Large intestine (tissue), 12 donors: ENCODE measurements at places on chromosomes 7 and 10. TPM values are rescaled to one million over a fixed set of nuclear protein-coding genes. Genes with fewer than 3 reads are reported as not detected.
A peak's percentile ranks its signal among the peaks of the same experiment; 100 is the strongest.

- no peak for DNase-seq
Measured at GRCh38 chr7:113824117-113824823, 94.5 kb downstream of the PPP1R3A start.

- no peak for DNase-seq
Measured at GRCh38 chr10:22537810-22538209, 176.6 kb downstream of the PIP4K2A start.

DNA sequence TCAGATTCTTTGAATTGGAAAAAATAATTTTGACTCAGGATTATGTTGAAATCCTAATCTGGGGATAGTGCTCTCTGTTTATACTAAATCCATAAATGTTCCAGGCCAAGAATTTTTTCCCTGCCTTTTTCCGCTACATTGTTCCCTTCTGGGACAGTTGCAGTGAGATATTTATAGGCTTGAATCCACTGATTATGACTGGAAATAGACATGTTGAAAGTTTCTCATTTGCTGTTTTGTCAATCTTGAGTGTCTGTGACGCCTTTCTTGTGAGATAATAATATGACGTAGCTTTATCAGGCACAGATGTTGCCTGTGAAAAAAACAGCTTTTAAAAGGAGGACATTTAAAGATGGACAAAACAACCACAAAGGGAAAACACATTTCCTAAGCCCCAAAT, 155.9 kb downstream of the ARID5B start:
- peak; percentile 22 for DNase-seq

GRCh38 chr10:78301481-78301880, 267.8 kb downstream of the RPS24 start:
- DNase-seq: no peak

- no peak for DNase-seq
Measured at GRCh38 chr10:11578802-11579255, 32.6 kb downstream of the USP6NL start.

DNA sequence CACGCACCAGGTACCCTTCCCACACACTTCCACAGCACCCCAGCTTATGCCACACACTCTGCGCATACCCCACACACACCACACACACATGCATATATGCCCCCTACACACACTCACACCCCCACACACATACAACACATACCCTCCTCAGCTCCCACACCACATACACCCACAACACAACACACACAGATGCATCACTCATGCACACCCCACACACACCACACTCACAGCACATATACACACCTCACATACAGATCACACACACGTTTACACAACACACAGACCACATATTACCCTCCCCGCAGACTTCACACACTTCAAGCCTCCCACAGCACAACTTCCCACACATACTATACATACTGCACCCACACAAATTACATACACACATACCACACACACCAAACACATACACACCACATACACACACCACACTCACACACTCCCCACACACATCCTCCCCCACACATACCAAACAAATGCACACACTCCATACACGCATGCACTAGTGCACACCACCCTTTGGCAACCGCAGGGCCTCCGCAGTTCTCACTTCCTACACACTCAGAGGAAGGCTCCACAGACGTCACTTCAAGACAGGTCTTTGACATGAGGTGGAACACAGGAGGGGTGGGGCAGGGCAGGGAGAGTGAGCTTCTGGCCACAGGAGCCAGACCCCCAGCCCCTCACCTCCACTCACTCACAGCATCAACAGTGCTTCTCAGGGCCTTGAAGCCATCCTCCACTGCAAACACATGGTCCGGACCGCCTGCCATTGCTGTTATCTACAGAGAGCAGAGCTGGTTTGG, 18.5 kb upstream of the ANTXRL start:
- no peak for DNase-seq

GRCh38 chr10:103592186-103593021, 98.9 kb downstream of the NEURL1 start:
- DNase-seq: no peak

- no peak for DNase-seq
Measured at GRCh38 chr7:89067048-89067447, 271.5 kb upstream of the TEX47 start.

- no peak for DNase-seq
Measured at GRCh38 chr7:23226844-23227450, 19.6 kb upstream of the GPNMB start.

- no peak for DNase-seq
Measured at GRCh38 chr10:78563314-78563713, 505.5 kb upstream of the ZMIZ1 start.

DNA sequence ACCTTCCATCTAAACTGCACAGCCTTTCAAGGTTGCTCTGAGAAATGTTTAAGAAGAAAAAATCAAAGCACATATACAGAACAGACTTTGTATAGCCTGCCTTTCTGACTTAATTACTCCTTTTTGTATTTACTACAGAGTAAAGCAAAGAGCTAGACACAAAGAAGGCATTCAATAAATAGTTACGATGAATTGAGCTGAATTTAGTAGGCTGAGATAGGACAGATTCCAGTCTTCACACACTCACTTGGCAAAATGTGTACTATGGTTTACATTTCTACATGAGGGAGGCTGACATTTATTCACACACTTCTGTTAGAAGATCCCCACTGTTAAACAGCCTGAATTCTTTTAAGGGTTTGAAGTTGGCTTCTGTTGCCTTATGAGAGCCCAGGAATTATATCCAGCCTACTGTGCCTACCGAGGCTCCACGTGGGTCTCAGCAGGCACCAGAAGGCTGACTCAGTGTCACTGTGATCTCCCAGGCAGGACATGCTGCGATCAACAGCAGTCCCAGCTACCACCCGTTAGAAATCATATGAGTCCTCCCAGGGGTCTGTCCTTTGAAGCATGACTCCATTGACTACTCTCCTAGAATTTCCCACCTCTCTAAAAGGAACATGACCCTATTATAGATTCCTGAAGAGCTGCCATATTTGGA, 24.5 kb upstream of the SLC25A13 start:
- DNase-seq: no peak

DNA sequence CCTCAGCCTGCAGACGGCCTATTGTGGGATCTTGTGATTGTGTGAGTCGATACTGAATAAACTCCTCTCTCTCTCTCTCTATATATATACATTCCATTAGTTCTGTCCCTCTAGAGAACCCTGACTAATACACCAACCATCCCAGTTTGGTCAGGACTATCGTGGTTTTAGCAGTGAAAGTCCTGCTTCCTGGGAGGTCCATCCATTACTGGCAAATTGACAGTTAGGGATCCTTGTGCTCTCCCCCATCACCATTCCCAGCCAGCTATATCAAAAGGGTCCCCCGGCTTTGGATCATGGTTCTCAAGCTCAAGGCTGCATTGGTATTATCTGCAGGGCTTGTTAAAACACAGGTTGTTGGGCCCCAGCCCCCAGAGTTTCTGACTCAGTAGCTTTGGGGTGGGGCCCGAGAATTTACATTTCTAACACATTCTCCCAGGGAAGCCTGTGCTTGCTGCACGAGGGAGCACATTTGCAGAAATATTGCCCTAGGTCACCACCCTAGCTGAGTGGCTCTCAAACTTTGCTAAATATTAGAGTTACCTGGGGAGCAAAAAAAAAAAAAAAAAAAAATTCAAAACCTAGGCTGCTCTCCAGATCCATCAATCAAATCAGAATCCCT, 899.1 kb upstream of the AUTS2 start:
- DNase-seq: no peak

DNA sequence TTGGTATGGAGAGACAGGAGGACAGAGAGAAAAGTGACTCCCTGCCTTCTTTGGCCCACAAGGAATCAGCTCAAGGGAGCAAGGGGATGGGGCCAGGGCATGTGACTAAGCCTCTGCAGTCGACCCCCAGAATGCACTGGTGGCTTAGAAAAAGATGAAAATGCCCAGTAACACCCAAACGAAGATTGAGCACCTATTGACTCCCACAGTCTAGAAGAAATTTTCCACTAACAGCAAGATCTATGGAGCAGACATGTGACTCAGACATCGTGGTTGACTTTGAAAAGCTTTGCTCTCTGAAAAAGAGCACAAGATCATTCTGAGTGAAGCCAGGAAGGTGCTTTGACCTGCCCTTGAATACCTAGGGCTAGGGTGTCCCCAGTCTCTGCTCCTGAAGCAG, 586.0 kb downstream of the CALN1 start:
- no peak for DNase-seq

GRCh38 chr7:14478834-14479510, 423.6 kb downstream of the DGKB start:
- no peak for DNase-seq

GRCh38 chr10:10661176-10661575, 356.5 kb upstream of the CELF2 start:
- DNase-seq: no peak

GRCh38 chr10:69088471-69088769, 517 bp downstream of the SRGN start:
- no peak for DNase-seq

- no peak for DNase-seq
Measured at GRCh38 chr10:86300399-86300925, 66.1 kb downstream of the GRID1 start.

GRCh38 chr7:107559864-107560263, 3.9 kb downstream of the COG5 start:
- DNase-seq: no peak

DNA sequence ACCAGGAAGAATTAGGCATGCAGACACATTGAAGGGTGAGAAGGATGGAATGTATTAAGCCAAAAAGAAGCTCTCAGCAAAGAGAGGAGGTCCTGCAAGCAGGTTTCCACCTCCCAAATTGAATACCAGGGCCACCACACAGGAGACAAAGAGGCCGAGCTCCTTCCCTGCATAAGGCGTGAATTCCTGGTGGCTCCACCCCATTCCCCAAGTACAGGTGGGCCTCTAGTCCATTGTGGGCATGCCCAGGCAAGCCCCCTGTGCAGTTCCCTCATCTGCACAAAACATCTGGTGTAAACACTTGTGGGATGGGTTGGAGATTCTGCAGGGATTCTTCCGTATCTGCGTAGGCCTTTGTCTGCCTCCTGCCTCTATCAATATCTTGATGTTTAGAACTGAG, 817.5 kb downstream of the NRG3 start:
- no peak for DNase-seq

DNA sequence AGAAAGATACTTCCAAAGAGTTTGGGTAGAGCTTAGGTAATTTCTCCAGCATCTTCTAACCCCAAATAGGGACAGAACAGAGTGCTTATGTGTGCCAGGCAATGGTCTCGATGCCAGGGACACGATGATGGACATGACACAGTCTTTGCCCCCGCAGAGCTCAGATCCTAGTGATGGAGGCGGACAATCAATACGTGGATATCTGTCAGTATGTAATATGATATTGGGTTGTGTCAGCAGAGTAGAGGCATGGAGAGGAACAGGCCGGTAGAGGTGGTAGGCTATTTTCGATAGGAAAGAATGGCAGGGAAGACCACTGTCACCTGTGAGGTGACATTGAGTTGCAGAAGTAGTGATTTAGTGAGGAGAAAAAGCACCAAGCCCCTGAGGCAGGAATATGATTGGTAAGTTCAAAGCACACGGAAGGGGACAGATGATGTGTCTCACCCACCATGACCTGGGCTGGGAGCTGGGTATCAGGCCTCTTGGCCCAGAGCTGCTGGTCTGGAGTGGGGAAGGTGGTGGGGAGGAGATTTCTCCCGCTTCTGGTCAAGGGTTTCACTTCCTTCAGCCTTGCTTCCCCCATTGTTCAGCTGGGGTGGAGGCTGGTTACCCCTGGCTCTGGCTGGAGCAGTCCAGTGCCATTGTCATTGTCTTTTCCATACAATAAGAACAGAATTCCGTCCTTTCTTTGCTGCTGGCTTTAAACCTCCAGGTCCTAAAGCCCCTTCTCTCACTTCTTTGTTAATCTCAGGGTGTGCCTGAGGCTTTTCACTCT, 36.0 kb upstream of the SRGN start:
- no peak for DNase-seq

GRCh38 chr7:1100834-1101562, 13.1 kb downstream of the GPER1 start:
- peak; percentile 52 for DNase-seq

GRCh38 chr10:112239347-112239746, 43.9 kb upstream of the TECTB start:
- no peak for DNase-seq

DNA sequence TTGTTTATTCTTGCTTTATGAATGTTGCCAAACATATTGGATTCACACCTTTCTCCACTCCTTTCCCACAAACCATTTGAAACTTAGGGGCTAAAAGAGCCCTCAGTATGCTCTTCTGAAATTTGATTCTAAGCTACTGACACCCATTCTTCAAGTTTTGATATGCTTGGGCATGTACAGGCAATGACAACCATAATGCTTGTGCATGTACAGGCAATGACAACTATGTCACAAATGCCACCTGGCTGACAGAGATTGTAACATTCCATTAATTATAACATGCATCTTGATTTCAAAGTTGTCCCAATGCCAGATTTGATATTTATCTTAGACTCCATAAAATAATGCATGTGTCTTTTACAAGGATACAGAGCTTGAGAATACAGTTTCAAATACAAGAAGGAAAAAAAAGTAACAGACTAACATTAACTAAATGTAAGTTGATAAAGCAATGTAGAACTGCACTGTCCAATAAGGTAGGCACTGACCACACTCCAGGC, 17.5 kb upstream of the CDK1 start:
- no peak for DNase-seq

DNA sequence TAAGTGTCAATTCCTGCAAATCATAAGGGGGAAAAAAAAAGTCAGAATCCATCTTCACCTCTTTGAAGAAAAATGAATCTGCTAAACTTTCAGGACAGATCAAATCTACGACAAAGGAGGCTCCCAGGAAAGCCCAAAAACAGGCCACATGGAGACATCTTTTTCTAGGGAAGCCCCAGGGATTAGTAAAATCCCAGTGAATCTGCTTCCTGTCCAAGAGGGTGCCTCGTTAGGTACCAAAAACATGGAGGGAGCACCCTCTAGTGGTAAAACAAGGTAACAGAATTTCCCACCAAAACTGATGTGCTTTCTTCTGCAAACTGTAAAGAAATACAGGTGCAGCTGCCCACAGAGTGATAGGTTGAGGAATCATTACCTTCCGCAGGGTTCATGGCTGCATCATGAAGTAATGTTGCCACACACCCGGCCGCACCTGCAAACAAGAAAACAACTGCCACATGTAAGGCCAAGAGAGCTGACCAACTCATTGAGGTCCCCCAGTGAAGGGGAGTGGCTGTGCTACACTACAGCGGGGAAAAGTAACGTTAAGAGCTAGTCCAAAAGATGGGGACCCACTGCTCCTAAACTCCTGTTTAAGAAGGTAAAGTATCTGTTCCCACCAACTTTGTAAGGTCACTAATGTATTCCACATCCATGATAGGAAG, 7.9 kb downstream of the SLC25A28 start:
- peak; percentile 46 for DNase-seq

Gene TRPV6
- 2.2 TPM for polyA plus RNA-seq

Gene TBXAS1
- polyA plus RNA-seq: 9.6 TPM

Gene IL2RA
- polyA plus RNA-seq: 0.52 TPM

Gene ACSM6
- 0.06 TPM for polyA plus RNA-seq

Gene CTAGE4
- 18.7 TPM for polyA plus RNA-seq

Gene KEL
- 181 TPM for polyA plus RNA-seq

Gene CALHM1
- 0.04 TPM for polyA plus RNA-seq

Gene FGF8
- polyA plus RNA-seq: not detected

Gene ANKRD30A
- polyA plus RNA-seq: 0.01 TPM

Gene C7orf33
- not detected for polyA plus RNA-seq

Gene CD36
- polyA plus RNA-seq: 84.9 TPM

Gene SMKR1
- polyA plus RNA-seq: 1.1 TPM
